ENCODE measurements at places on chromosomes 2 and 18.

DNA sequence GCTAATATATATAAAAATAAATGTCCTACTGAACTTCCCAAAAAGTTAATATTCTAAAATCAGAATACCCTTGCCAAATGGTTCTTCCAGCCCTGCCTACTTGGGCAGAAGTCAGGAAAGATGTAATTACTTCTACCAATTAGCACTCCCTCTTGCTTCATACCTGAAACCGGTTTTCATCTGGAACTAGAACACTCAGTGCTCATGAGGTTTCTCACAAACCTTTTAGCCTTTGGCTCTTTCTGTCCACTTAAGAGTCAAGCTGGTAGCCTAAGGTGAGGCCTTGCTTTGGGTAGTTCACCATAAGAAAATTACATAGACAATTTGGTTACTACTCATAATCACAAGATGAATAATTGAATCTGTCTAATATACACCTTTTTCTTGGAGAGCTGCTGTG lies 4.1 kb downstream of the DSG3 start:
- DNase-seq, result no peak

DNA sequence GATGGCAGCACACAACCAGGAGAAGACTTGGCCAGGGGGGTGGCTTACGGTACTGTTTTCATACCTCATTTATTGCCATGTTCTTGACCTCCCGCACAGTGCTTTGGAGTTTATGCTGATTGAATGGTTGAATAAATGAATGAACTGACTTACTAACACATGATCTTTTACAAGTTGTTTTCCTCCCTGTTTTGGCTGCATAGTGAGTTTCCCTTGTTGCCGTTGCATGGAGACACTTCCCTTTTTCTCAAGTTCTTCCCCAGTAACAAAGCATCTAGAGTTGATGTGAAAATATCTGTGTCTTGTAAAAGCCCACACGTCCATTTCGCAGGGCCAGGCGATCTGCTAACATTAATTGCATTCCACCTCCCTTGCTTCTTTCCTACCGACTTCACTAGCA lies 35.7 kb upstream of the RAB1A start:
- DNase-seq, result no peak

GRCh38 chr2:172698041-172698863 lies 37.4 kb upstream of the RAPGEF4 start:
- DNase-seq, result no peak

GRCh38 chr2:17851731-17852585 lies 26.5 kb upstream of the KCNS3 start:
- DNase-seq, result no peak

DNA sequence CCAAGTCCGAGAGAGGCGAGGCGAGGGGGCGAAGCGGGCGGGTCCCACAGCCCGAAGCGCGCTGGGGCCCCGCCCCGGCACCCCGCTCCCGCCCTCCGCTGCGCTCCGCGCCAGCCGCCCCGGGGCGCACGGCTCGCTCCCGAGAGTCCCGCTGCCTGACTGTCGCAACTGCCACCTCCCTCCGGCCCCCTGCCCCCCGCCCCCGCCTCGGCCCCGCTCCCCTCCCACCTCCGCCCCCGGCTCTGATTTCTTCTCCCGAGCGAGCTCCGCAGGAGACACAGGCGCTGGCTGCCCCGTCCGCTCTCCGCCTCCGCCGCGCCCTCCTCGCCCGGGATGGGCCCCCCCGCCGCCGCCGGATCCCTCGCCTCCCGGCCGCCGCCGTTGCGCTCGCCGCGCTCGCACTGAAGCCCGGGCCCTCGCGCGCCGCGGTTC lies at the start of gene WNT6:
WNT6 (plus strand) TSS at position 250 of the 432 bp plus-strand sequence. CDS start 233 bp downstream, outside the sequence.
- DNase-seq, result no peak

DNA sequence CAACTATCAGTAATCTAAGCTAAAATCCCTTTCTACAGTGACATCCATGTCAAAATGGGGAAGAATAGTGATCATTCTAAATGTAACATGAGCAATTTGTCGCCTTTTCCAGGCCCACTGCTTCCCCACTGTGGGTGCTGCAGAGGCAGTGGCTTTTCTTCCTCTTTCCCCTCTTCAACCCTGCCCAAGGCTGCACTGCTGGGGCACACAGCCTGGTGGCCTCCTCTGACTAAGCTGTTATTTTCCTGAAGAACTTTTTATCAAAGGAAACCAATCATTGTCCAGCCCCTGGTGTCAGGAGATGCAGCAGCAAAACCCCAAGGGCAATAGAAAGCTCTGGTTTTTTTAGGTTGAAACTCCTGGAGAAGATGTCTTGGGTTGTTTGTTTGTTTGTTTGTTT lies 117.6 kb upstream of the KLF7 start:
- no peak for DNase-seq

GRCh38 chr18:37361335-37362157 lies 204.1 kb downstream of the CELF4 start:
- no peak for DNase-seq

GRCh38 chr2:217599906-217600305 lies 402.9 kb downstream of the TNS1 start:
- DNase-seq, result no peak

DNA sequence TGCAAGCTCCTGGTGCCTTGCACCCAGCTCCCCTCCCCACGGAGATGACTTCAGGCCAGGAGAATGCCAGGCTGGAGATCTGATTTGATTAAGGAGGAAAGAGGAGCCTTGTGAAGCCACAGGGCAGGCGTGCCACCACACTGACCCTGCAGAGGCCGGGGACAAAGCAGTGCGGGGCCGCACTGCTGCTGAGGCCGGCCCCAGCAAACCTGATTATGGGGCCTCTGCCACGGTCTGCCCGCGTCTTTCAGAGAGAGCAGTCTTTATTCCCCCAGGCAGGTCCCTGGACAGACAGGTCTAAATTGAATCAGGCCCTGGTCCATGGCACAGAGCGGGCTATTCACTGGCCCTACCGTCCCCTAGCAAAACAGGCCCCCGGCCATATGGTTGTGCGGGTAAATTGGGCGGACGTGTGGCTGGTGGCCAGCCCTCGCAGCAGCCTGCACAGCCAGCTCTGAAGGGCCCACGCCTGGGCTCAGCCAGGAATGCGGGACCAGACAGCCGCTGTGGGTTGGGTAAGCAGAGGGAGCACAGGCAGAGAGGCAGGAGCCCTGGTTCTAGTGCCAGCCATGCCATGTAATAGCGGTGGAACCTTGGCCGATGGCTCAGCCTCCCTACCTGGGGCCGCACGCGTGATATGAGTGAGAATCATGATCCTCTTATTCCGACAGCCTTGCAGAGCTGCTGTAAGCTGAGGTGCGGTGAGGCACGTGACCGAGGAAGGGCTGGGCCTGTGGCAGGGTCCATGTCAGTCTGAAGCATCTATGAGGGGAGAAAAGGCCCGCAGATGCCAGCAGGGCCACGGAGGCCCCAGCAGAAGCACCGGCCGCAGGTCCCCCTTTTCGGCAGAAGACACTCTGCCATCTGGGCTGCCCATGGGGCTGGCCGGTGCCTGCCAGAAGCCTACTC lies 97.3 kb upstream of the MYCN start:
- DNase-seq, result no peak

DNA sequence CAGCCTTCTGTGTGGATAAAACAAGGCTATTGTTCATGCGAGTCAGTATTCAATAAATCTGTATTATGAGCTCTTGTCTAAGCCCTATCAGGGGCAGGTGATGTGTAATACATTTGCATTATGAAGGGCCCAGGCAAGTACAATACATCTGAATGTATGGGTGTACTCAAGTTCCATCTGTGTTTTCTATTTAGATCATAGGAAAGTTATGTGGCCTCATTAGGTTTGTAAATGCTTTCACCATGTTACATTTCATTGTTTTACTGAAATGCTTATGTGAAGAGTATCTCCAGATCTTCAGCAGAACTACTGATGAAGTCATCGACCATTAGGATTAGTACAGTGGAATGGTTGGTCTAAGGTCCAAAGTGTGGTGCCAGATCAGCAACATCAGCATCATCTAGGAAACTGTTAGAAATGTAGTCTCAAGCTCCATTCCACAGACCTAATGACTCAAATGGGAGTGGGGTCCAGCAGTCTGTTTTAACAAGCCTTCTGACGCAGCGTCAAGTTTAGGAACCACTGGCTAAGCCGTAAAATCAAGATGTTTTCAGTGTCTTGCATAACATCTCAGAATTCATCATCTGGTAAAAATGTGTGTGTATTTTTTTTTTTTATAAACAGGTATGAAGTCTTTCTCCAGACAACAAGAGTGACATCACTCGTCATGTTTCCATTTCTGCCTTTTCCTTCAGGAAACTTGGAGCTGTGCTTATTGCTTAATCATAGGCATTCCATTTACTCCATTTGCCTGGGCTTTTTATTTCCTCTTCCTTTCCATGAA lies 80.5 kb downstream of the LYPD6 start:
- DNase-seq, result no peak

DNA sequence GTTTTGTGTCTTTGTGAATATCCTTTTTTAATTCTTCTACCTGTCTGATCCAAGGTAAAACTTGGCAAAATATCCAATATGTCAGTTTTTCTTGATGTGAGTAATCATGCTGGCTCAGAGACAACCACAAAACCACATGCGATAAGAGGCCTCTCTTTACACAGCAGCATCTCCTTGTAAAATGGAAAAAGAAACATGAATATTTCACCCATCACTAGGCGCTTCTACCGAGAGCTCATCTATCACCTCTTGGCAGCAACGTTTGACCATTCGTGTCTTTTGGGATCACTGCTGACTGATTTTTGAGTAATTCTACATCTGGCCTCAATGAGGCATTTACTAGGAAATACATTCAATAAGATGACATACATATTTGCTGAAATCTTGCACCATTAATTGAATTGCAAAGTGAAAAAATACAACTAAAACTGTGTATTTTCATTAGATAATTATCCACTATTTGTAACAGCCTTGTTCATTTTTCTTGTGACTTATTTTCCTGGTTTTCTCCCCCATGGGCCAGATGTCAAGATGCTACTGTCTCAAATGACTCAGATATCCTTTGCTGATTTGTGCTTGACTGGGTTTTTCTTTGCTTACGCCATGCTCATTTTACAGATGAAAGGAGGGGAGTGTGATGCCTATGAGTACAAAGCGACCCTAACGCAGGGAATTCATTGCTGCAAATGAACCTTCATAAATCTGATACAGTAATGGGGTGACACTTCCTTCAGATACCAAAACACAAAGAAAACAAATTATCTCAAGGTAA lies 467.5 kb downstream of the FBXO15 start:
- no peak for DNase-seq
